CD4-positive, alpha-beta T cell treated with Interleukin-4 for 1 hour (primary cell): ENCODE measurements at places on chromosomes 4 and X.
A peak's percentile ranks its signal among the peaks of the same experiment; 100 is the strongest.

- DNase-seq, result no peak
Observed at GRCh38 chr4:183038436-183038835, 60.6 kb upstream of the WWC2 start.

GRCh38 chr4:53992785-53993184, 71.6 kb downstream of the CHIC2 start:
- no peak for DNase-seq

DNA sequence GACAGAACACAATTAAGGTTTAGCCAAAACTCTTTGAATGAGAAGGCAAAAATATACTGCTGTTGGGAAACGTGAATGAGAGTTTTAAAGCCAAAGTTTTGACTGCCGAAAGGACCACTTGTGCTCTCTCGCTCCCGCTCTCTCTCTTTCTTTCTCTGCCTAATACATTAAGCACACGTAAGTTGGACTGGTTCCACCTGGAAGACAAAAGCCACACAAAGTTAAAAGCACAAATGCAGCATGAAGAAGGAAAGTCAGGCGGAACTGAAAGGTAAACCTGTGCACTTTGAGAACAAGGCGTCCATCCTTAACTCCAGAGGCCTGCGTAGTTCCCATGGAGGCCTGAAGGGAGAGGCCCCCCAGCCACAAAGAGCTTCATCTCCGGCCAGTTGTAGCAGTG, 1.9 kb downstream of the DCAF12L2 start:
- DNase-seq, result no peak

- DNase-seq, result peak; percentile 93
Observed at GRCh38 chrX:7147978-7148854, at the start of gene PUDP. Gene PUDP (minus strand): TSS chrX:7148153. CDS start chrX:7148113, 40 bp downstream.

- no peak for DNase-seq
Observed at GRCh38 chrX:134679221-134679620, 20.9 kb upstream of the PLAC1 start.

DNA sequence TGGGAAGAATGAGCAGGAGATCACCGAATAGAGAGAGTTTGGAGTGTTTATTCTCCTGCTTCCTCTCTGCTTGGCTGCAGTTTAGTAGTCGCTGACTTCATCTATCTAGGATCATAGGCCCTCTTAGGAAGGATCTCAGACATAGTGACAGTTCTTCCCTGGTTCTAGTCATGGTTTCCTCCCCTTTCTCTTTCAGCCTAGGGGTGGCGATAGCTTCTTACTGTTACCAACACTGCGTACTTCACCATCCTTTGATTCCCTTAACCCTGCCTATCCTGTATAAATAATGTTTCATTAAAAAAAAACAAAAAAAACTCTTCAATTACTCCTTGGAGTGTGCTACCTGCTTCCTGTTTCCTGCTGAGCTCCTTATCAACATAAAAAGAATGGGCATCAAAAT, 103.8 kb downstream of the DDX53 start:
- no peak for DNase-seq

DNA sequence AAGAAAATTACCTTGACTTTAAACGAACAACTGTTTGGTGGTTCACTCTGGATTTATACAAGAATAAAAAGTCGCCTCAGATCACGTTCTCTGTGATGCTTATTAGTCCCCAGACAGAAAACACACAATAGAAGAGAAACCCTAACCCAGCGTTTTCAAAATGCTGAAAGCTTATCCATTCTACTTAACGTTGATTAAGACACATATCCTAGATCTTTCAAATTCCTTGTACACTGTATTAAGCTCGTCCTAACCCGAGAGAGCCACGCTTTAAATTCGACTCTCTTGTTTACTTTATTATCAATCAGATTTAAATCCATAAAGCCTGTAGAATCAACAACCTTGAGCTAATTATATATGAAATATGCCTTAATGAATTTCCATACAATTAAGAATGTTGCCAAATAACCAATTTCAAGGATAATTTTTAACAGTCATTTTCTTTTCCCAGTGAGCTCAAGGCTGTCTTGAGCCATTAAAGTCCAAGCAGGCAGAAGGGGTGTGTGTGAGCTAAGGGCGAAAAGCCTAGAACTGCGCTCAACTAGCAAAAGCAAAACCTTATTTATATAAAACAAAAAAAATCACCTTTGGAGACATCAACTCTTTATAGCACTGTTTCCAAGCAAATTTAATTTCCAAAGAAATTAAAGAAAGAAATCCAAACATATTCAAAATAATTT, 981 bp upstream of the PITX2 start:
- no peak for DNase-seq

GRCh38 chrX:28552322-28552721, 34.9 kb upstream of the IL1RAPL1 start:
- no peak for DNase-seq

- DNase-seq, result no peak
Observed at GRCh38 chr4:109213056-109213455, 89.4 kb downstream of the COL25A1 start.

DNA sequence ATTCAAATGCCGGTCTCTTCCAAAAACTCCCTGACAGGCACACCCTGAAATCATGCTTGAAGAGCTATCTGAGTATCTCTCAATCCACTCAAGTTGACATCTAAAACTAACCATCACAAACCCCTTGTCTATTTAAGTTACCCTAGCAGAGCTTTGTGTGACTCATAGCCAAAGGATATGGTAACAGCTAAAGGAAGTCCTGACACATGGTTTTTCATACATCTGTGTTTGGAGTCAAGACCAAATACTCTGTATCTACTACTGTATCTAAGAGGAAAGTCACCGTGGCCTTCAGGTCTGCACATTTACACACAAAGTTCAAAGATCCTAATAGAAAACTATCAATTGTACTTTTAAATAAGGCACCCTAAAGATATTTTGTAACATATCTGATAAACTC, 239.6 kb upstream of the VCX start:
- no peak for DNase-seq

DNA sequence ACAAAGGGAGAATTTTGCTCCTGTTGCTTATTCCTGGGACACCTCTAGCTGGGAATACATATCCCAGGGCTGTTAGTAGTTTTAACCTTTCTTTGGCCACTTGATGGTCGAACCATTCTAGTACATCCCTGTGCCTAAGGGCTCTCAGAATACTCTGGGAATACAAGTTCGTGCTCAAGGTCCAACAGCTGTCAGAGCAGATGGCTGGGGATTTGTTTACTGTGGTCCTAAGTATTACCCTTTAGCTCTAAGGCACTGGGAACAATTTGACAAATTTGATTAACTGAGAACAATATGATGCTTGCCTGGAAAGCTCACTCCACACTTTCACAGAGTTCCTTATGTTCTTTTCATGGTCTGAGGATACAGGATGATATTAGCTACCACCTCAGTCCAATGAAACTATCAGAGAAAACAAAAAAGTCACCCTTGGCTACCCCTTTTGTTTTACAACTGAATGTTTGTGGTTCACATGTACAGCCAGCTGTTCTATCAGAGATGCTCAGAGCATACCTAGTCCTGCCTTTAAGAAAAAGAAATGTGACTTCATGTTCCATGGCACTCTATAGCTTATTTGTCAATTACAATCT, 47.4 kb upstream of the PHOX2B start:
- DNase-seq, result no peak

DNA sequence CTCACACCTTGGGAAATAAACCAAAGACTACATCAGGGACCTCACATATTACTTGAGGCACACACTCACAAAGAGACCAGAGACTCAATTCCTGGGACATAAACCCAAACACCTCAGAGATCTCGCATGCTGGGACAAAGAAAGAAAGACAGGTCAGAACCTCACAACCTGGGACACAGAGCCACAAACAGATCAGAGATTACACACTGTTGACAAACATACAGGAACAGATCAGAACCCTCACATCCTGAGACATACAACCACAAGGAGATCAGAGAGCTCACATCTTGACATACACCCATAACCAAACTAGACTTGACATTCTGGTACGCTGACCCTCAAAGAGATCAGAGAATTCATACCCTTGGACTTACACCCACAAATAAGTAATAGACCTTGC, 17.3 kb downstream of the SUV39H1 start:
- no peak for DNase-seq

- no peak for DNase-seq
Observed at GRCh38 chr4:73251384-73251783, 7.2 kb downstream of the ANKRD17 start.
